ENCODE measurements at places on chromosomes 16 and 17.

DNA sequence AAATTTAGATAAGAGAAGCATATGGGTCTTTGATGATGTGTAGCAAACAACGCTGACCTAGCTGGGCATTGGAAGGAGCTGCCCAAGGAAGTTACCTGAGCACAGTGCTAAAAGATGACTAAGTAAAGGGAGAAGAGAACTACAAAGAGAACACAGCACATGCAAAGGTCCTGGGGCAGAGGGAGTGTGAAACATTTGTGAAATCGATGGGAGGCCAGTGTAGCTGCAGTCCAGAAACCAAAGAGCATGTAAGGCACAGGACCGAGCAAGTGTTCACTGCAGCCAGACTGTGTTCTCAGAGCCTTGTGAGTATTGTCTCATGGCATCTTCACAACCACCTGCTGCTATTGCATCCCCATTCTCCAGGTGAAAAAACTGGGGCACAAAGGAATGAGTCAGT, 44.9 kb downstream of the ARHGAP27 start:
- no peak for DNase-seq

- DNase-seq: no peak
Measured at GRCh38 chr16:1221628-1222552, 3.2 kb downstream of the TPSG1 start.

DNA sequence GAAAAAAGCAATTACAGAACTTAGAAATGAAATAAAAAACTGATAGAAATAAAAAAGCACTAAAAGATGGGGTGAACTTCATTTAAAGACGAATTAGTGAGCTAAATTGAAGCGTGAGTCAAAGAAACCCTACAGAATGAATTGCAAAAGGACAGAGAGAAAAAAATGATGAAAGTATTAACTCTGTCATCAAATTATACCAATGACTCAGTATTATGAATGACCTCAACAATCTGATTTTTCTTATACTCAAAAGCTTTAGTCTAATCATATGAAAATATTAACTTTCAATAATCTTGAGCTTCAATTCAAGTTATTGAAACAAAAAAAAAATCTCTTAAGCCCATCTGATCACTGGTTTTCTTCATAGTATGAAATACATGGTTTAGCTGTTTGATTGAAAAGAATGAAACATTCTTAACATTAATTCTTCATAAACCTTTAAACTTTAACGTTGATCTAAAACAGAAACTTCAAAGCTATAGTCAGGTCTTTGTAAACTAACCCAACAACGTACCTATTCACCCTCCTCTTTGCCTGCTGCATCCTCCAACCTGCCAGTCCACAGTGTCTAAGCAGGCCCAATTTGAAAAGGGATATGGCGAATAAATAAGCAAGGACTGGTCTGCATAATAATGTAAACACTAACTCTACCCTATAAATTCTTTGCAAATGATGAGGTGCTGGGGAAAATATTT, 6.6 kb downstream of the ABCA5 start:
- no peak for DNase-seq

- DNase-seq: no peak
Measured at GRCh38 chr16:3511286-3512180, 10.7 kb downstream of the CLUAP1 start.

- DNase-seq: peak; percentile 71
Measured at GRCh38 chr17:83109793-83110645, 30.6 kb downstream of the METRNL start.

GRCh38 chr17:33330877-33331276, 37.8 kb upstream of the ASIC2 start:
- no peak for DNase-seq

DNA sequence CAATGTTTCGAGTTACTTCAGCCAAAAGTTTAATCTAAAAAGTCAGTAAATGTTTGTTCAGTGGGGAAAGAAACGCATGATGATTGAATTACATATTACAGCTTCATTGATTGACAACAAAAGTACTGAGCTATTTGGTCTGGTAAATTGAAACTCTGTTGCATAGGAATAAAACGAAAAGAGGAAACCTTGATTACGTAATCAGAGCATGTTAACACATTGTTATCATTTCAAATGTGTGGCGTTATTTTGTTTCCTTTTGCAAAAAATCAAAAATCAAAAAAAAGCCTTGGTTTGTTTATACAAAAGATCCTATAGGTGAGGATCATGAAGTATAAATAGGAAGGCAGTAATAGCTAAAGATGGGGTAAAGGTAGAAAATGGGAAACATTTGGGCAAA, 19.5 kb upstream of the CA10 start:
- no peak for DNase-seq
